ENCODE measurements at places on chromosomes 3 and 15.

- no peak for DNase-seq
Measured at GRCh38 chr3:158845765-158846350, 44.0 kb downstream of the MFSD1 start.

DNA sequence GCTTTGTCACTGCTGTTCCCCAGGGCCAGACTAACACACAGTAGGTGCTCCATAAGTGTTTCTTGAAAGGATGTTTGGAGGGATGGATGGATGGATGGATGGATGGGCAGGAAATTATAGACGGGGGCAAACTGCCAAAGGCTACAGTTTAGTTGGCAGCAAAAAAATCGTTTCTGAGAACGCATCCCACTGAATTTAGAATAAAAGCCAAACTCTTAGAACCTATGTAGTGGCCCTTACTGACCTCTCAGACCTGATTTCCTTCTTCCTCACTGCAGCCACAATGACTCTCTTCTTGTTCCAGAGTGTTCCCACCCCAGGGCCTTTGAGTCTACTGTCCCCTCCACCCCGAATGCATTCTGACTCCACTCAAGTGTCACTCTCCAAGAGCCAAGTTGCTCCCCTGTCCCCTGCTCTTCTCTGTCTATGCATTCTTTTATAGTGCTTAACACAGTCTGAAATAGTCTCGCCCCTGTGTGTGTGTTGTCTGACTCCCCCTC lies 5.2 kb upstream of the GATA2 start:
- DNase-seq, result no peak

- no peak for DNase-seq
Measured at GRCh38 chr15:40069178-40070165, 30.5 kb upstream of the SRP14 start.

DNA sequence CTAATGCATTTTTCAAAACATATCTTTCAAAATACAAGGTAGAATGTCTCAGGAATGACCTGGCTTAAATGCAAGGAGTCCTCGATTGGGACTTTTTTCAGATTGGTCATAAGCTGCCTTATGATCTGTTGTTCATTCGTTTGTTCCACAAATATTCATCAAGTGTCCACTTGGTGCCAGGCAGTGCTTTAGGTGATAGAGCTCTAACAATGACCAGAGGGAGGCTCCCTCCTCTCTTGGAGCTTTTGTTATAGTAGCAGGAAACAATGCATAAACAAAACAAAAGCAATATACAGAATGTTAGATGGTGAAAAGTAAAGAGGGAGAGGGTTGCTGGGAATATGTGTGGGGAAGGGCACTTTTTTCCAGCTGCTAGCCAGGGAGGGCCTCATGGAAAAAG lies 156.1 kb downstream of the MCTP2 start:
- no peak for DNase-seq

DNA sequence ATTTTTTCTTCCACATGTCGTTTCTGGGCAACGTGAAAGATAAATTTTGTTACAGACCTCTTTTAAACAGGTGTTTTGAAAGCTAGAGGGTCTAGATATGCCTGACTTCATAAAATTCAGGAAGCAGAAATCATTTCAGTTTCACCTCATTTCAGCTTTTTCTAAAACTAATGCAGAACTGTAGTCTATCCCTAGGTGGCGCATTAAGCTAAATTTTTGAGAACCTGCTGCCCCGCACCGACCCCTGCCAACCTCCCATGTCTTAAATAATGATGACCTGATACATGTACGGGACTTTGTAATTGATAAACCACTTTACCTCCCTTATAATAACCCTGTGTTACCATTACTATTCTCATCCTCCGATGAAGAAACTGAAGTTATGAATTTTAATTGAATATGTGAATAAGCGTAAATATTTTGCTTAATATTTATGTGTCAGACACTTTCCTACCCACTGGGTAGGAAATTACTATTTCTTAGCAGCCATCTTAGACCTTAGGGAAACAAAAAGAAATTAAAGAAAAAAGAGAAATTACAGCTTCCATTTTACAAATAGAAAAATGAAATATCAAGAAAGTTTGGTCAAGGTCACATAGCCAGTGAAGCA lies 78.7 kb upstream of the GCNT3 start:
- no peak for DNase-seq

- DNase-seq, result no peak
Measured at GRCh38 chr3:37635251-37635650, 226.4 kb upstream of the CTDSPL start.

DNA sequence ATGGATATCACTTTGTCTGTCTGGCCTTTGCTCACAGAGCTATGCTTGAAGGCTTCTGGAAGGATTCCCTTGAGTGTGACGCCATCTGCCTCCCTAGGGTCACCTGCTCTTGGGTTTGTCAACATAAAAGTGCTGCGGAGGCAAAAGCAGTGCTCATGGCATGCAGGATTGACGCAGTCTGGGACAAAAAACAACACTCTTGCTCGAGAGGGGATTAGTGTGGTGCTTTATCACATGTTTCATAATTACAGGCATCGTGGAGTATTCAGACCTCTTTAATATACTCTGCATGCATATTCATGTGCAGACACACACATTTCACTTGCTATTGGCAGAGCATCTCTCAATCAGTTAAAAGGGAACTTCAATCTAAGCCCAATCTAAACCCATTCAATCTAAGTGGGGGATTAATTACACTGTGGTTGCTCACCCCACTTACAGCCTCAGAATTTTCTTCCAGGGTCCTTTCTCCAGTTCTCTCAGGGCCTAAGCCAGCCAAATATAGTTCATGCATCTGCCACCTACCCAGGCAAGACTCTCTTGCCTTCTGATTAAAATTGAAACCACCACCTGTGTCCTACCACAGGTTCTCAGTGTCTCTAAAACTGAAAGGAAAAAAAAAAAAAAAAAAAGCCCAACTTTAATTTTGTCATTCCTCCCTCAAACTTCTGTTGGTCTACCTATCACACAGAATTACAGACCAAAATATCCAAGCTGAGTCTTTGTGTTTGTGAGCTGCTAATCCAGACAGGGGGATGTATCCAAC lies 75.6 kb downstream of the BFSP2 start:
- DNase-seq, result no peak

Data from activated CD4-positive, alpha-beta T cell treated with anti-CD3 and anti-CD28 coated beads for 1 hour (primary cell).